ENCODE measurements at places on chromosomes 3 and 15. TPM values are rescaled to one million over a fixed set of nuclear protein-coding genes. Genes with fewer than 3 reads are reported as not detected.

- no peak for DNase-seq
Measured at GRCh38 chr3:45010811-45011333, 15.2 kb upstream of the CLEC3B start.

DNA sequence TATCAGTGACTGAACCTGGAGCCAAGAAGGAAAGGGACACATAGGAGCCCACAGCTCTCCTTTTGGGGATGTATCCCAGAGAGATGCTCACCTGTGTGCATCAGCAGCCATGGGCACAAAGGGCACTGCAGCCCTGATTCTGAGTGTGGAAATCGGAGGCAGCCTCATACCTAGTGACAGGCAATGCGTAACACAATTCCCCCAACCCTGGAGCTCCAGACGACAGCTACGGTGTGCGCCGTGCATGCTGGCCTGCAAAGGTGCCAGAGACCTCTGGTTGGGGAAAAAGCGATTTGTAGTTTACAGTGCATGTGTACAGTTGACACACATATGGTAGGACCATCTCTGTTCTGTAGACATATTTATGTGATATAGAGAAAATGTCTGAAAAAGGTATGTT lies 59.0 kb upstream of the PLXNA1 start:
- no peak for DNase-seq

DNA sequence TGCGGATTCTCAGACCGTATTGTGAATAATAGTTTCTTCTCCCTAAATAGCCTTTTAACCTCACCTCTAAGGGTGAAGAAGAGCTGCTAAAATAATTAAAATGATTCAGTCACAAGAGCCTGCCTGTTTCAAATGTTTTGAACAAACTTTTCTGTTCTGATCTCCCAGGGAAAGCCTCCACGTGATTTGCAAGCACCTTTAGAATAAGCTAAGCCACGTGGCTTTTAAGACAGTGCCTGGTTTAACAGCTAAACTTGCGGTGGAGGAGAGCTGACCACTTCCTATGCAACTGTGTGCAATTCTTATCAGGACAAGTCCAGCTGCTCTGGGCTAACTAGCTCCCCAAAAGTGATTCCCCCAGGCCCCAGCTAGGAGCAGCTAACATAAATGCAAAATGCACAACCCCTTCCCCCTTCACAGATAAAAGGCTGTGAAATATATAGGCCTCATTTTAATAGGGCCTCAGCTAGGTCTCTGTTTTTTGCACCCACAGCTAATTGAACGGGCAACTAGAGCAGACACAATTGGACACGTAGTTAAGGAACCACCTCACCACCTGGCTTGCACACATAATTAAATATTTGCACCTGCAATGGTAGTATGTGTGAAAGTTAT lies 401.2 kb upstream of the NR2F2 start:
- DNase-seq: no peak

DNA sequence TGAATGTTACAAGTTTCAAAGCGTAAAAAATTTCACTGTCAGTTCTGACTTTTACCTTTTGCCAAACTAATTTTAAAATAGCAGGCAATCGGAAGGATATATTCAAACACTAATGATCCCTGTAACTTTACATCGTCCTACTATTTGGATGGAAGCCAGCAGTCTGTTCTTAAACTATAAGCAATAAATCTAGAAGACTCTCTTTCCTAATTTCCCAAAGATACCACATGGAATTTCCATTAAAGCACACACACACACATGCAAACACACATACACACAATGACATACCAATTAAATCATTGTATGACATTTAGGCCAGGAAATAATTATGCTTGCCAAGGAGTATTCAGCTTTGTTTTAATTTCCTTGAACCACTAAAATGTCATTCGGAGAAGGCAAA lies 32.0 kb downstream of the IL17RD start:
- DNase-seq: no peak

DNA sequence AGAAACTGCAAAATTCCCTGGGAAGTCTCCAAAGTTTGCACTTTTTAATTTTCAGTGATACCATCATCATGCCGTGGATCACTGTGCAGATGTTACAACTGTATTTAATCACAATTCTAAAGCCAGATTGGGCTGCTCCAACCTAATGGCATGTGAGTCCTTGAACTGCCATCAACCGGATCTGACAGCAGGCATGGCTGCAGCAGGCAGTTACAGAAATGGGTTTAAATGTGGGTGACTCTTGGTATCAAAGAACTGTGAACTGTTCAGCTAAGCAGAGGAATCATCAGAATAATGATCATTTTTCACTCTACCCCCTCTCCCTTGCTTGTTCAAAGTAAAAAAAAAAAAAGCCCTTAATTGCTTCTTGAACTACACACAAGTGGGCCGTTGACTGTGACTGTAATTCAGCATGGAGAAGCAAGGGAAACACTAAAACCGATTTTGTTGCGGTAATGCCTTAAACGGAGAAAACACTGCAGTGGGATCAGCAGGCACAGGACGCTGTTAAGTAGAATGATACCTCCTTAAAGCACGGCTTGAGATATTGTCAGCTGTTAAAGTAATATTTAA lies 152.4 kb downstream of the RORA start:
- no peak for DNase-seq

DNA sequence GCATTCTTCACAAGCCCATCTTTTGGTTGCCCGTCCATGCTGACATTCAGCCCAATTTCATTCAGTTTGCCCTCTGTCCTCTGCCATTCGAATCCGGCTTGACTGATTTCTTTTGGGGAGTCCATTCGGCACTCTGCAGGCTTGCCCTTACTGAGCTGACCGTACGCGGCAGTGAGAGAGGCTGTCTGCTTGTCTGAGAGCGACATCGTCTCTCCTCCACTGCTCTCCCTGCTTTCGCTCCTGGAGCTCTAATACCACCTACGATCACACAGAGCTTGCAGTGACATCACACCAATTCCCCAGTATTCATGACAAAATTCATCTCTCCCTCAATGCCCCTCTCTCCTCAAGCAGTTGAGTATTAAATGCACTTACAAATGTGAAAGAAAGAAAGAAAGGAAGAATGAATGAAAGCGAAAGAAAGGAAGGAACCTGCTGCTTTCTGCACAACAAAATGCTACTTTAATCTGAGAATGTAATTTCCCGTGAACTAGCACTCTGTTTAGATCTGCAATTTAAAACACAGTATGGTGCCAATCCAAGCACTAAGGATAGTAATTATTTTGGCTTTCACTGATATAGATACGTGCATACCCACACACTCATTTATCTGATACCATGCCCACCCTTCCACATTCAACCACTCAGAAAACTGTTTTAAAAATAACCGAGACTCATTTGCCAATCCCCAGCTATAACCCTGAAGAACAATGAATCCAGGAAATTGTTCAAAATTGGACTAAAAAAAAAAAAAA lies 89.5 kb downstream of the DHX30 start:
- DNase-seq: no peak

- DNase-seq: no peak
Measured at GRCh38 chr3:72390841-72391240, 457.4 kb downstream of the SHQ1 start.

GRCh38 chr3:143295201-143296080 lies 175.9 kb downstream of the CHST2 start:
- DNase-seq: no peak

GRCh38 chr3:42855547-42856380 lies 19.9 kb downstream of the CYP8B1 start:
- no peak for DNase-seq

- no peak for DNase-seq
Measured at GRCh38 chr3:104596551-104596950, 770.2 kb upstream of the ALCAM start.

- no peak for DNase-seq
Measured at GRCh38 chr3:38960953-38961622, 90.7 kb downstream of the SCN11A start.

DNA sequence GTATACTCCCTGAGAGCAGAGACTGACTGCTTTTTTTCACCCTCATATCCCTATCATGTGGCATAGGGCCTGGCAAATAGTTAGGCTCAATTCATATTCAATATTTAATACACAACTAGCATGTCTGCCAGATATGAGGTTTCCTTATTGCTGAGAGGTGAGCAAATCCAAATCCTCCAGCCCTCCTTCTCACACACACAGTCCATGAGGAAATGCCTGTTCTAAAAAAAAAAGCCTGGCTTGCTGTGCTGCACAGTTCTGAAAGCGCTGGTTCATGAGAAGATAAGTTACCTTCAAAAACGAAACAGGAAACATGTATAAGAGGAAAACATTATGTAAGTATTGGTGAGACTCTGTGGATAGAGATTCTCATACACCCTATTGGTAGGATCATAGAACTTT lies 15.5 kb upstream of the ACAP2 start:
- DNase-seq: no peak

- DNase-seq: no peak
Measured at GRCh38 chr15:97874139-97874538, 86.4 kb upstream of the ARRDC4 start.

DNA sequence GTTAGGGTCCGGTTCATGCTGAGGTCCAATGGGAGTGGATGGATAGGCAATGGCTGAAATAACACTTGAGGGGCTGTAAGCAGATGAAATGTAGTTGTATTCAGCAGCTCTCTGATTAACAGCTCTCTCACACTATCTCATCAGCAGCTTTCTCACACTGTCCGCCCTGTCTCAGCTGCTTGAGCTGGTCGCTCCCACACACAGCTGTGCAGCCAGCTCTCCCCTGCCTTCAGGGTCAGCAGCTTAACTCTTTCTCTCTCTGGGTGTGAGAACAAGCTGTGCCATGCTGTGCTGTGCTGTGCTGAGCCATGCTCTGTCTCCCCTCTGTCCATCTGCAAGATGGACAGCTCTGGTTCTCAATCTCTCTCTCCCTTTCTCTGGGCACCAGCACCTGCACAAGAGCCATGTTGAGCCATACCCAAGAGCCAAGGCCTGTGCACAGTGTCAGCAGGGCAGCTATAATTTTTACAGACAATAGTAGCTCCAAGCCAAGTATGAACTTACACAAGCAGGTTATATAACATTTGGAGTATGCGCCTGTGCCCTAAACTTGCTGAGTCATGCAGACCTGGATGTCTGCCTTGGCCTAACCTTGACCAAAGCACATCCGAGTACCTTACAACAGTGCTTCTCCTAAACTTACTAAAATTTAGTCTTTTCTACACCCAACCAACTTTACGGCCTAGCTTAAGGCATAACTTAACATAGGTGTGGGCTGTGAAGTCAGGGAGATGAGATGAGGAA lies 291.3 kb upstream of the TRIM42 start:
- DNase-seq: no peak

DNA sequence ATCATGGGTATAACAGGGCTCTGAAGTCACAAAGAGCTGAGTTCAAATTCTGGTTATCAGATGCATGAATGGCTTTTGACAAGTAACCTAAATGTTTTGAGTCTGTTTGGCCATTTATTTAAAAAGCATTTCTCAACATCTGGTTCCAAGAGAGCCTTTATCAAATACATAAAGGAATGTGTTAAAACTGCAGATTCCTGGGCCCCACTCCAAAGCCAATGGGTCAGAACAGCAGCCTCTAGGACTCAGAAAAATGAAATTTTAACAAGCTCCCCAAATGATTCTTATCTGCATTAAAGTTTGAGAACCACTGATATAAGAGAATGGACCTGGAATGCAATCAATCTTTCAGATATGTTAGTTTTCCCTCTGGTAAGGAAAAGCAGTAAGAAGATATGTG lies 3.4 kb downstream of the B4GALT4 start:
- DNase-seq: no peak

- DNase-seq: no peak
Measured at GRCh38 chr3:9111417-9111816, 138.0 kb downstream of the SRGAP3 start.

DNA sequence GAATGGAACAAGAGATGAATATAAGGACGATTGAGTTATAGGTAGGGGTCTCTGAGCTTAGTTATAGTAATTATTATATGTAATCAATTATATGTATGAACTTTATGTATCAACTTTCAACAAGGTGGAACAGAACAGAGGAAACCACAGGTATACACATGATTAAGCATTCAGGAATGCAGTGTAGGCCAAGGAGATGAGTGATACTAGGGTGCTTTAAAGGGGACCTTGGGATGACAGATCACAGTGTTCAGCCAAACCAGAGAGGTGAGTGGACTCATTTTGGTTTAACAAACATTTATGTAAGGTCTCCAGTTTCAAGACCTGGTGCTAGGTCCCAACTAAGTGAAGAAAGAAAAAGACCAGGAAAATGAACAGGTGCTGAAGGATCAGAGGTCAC lies 895.5 kb downstream of the ROBO2 start:
- no peak for DNase-seq

GRCh38 chr3:41900265-41900664 lies 61.6 kb downstream of the ULK4 start:
- no peak for DNase-seq

- DNase-seq: no peak
Measured at GRCh38 chr3:152236716-152237115, 32.0 kb upstream of the MBNL1 start.

DNA sequence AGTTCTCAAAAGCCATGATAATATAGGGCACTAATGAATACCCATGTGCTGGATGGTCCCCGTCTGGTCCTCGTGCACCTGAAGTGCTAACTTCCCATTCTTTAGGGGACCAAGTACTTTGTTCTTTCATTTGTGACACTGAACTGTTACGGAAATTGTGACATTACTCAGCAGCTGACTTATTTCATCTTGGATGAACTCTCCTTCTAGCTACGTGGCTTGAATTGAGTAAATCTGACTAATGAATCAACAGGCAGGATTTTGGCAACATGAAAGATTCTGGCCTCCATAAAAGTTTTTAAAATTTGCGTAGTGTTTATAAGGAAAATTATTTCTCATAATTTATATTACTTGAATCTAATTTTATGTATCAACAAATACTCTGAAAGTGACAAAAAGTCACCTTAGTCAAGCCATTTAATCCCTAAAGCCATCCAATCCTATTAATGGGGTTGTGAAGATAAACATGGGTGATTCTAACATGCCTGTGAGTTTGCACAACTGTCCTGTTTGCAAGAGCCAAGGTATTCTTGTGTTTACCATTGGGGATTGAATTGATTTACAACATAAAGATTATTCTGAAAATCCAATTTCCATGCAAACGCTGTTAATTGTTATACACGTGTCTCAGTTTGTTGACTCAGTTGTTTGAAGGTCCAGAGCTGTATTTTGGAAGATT lies 119.9 kb downstream of the AGBL1 start:
- no peak for DNase-seq

HOMER2 gene
- 40.6 TPM for total RNA-seq

TM6SF1 gene
- 5.2 TPM for total RNA-seq

GOLGA8S gene
- total RNA-seq: 0.65 TPM

PAQR5 gene
- total RNA-seq: 0.77 TPM

GJD2 gene
- total RNA-seq: not detected

SLC6A11 gene
- not detected for total RNA-seq

SLC2A2 gene
- total RNA-seq: not detected

CHRFAM7A gene
- 0.06 TPM for total RNA-seq

TMOD2 gene
- 4.1 TPM for total RNA-seq

CXCR6 gene
- 0.26 TPM for total RNA-seq
